A549 treated with RU486 at 1 μM for 4 hours (cell line): ENCODE measurements at places on chromosomes 5 and 9. TPM values are rescaled to one million over a fixed set of nuclear protein-coding genes. Genes with fewer than 3 reads are reported as not detected.

Gene STXBP1
- 14.6 to 18.4 TPM (median 16.5 TPM) in 5 replicates for total RNA-seq

Gene BRD3
- total RNA-seq: 11.4 to 22.7 TPM (median 21.3 TPM) in 5 replicates

Gene NEURL1B
- 2.1 to 3.5 TPM (median 2.7 TPM) in 5 replicates for total RNA-seq

Gene IGIP
- total RNA-seq: 0.53 to 1.1 TPM (median 0.94 TPM) in 5 replicates

Gene PTPA
- 117 to 135 TPM (median 128 TPM) in 5 replicates for total RNA-seq

Gene FAM81B
- not detected in 5 replicates for total RNA-seq

Gene CATSPER3
- 0.19 to 0.67 TPM (median 0.46 TPM) in 5 replicates for total RNA-seq

Gene SPOCK1
- 13.0 to 21.8 TPM (median 16.0 TPM) in 5 replicates for total RNA-seq

Gene TSLP
- not detected in 5 replicates for total RNA-seq

Gene SCGB3A1
- not detected in 5 replicates for total RNA-seq

Gene C5orf58
- not detected in 5 replicates for total RNA-seq

Gene CHSY3
- total RNA-seq: 0.08 to 0.13 TPM (median 0.09 TPM) in 5 replicates

Gene IFNA2
- total RNA-seq: not detected in 5 replicates

Gene PCDHGA5
- 0.07 to 0.30 TPM (median 0.13 TPM) in 5 replicates for total RNA-seq

Gene PCDHB10
- 0.06 TPM in 2 of 5 replicates, not detected in the others for total RNA-seq

Gene PCDHGB4
- 0.56 to 1.1 TPM (median 0.93 TPM) in 5 replicates for total RNA-seq

Gene CDH9
- not detected in 5 replicates for total RNA-seq

Gene INSL4
- 13.9 to 18.0 TPM (median 15.5 TPM) in 5 replicates for total RNA-seq

Gene FCN2
- total RNA-seq: not detected in 5 replicates

Gene SPATA6L
- total RNA-seq: 1.6 to 2.5 TPM (median 2.3 TPM) in 5 replicates

Gene ORM2
- not detected in 5 replicates for total RNA-seq

Gene SLC12A2
- total RNA-seq: 9.6 to 14.8 TPM (median 12.8 TPM) in 5 replicates

Gene PALM2AKAP2
- 0.22 to 0.51 TPM (median 0.46 TPM) in 5 replicates for total RNA-seq
